ENCODE measurements at places on chromosomes 3 and 15.

- no peak for DNase-seq
These were observed 107.9 kb downstream of the GMPS start for GRCh38 chr3:155978324-155978723.

- peak; percentile 38 for DNase-seq
These were observed 23.0 kb downstream of the CMTM7 start for GRCh38 chr3:32414522-32415202.

- DNase-seq, result no peak
These were observed 3.8 kb downstream of the ANP32A start for GRCh38 chr15:68816795-68817303.

DNA sequence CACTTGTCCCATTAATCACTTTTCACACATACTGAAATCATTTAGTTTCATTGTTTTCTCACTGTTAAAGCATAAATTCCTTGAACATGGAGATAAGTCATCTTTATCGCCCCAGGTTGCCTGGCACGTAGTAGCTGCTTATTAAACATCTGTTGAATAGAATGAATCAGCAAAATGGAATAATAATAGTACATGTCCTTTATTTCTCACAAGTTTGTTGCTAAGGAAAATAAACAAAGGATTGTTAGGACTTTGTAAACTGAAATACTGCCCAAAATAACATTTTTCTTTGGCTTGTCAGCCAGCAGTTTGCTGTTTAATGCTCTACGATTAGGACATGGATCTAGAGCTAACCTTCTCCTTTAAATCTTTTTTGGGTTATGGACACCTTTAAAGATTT, 17.9 kb downstream of the SLC35A5 start:
- no peak for DNase-seq

GRCh38 chr3:45509768-45510129, 84.8 kb upstream of the LIMD1 start:
- DNase-seq, result no peak
